ENCODE measurements at places on chromosomes 4 and X. TPM values are rescaled to one million over a fixed set of nuclear protein-coding genes. Genes with fewer than 3 reads are reported as not detected.

The TLL1 gene
- total RNA-seq, result 9.6 TPM

The PLCXD1 gene
- 34.4 TPM for total RNA-seq

GRCh38 chr4:10783351-10783750 lies 98.8 kb upstream of the CLNK start:
- H3K4me1 ChIP-seq, result no peaks in the 10 kb centered on the region
- no peak for DNase-seq
- H3K27ac ChIP-seq, result no peak overlapping the region
- H3K36me3 ChIP-seq, result no peaks in the 10 kb centered on the region
- no peaks in the 10 kb centered on the region for H3K27me3 ChIP-seq

- no peaks in the 10 kb centered on the region for H3K27me3 ChIP-seq
- peaks cover 37% of the 10 kb centered on the region for H3K4me1 ChIP-seq
- H3K27ac ChIP-seq, result no peak overlapping the region
- no peak overlapping the region for H3K4me3 ChIP-seq
- DNase-seq, result no peak
These were observed 7.4 kb downstream of the AFF1 start for GRCh38 chr4:86942185-86942666.

The TGIF2LX gene
- total RNA-seq, result not detected

The NOX1 gene
- not detected for total RNA-seq

The VCX3A gene
- total RNA-seq, result not detected

- H3K27me3 ChIP-seq, result no peaks in the 10 kb centered on the region
- DNase-seq, result peak; percentile 82
- H3K27ac ChIP-seq, result peak overlapping the region; percentile 98
- H3K36me3 ChIP-seq, result no peaks in the 10 kb centered on the region
These were observed 660 bp downstream of the WWC2 start for GRCh38 chr4:183099537-183100297.

DNA sequence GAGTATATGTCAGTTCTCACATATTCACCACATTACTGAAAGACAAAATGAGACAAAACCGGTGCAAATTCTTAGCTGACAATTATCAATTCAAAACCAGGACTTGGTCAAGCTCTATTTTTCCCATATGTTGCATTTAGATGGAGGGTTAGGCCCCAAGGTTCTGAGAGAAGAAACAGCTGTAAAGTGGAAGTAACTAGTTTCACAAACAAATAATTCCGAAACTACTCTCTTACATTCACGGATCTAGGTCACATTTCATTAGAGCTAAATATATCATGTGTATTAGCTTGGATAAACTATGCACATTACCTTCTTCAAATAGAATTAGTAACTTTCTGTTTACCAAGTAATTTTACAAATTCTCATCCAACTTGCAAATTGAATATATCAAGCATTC lies 3.7 kb upstream of the GABRA2 start:
- no peak overlapping the region for H3K4me3 ChIP-seq
- H3K4me1 ChIP-seq, result no peaks in the 10 kb centered on the region
- H3K27ac ChIP-seq, result no peak overlapping the region
- H3K27me3 ChIP-seq, result peaks cover 26% of the 10 kb centered on the region

The SERPINA7 gene
- total RNA-seq, result not detected

The KIAA0232 gene
- total RNA-seq, result 30.9 TPM

The UGT2A1 gene
- total RNA-seq, result not detected

DNA sequence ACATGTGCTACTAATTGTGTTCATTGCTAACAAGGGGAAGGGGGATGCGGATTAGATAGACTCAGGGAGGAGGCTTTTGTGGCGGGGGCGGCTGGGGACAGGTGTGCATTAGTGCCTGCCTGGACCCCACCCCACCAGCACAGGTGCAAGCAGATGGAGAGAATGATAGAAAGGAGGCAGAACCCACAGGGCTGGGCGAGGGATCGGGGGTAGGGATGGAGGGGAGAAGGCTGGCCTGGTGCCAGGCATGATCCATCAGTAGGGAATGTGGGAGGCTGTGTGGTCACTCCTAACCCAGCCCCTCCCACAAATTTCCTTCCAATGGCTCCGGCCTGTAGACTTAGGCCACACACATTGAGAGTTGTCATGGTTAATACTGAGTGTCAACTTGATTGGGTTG lies 30.5 kb upstream of the CRMP1 start:
- no peak for DNase-seq
- no peak overlapping the region for H3K27ac ChIP-seq
- H3K4me3 ChIP-seq, result no peak overlapping the region
- H3K36me3 ChIP-seq, result no peaks in the 10 kb centered on the region
- no peaks in the 10 kb centered on the region for H3K4me1 ChIP-seq

GRCh38 chrX:63408050-63408449 lies 56.9 kb upstream of the SPIN4 start:
- H3K27ac ChIP-seq, result no peak overlapping the region
- no peaks in the 10 kb centered on the region for H3K27me3 ChIP-seq
- no peak for DNase-seq

GRCh38 chrX:37553476-37553875 lies 18.0 kb upstream of the LANCL3 start:
- no peak overlapping the region for H3K27ac ChIP-seq
- DNase-seq, result no peak
- no peaks in the 10 kb centered on the region for H3K27me3 ChIP-seq
- no peaks in the 10 kb centered on the region for H3K36me3 ChIP-seq
- H3K4me3 ChIP-seq, result no peak overlapping the region
- no peaks in the 10 kb centered on the region for H3K4me1 ChIP-seq

The NUDT10 gene
- not detected for total RNA-seq

The SULT1E1 gene
- total RNA-seq, result 1.4 TPM

The PDLIM3 gene
- 24.4 TPM for total RNA-seq

DNA sequence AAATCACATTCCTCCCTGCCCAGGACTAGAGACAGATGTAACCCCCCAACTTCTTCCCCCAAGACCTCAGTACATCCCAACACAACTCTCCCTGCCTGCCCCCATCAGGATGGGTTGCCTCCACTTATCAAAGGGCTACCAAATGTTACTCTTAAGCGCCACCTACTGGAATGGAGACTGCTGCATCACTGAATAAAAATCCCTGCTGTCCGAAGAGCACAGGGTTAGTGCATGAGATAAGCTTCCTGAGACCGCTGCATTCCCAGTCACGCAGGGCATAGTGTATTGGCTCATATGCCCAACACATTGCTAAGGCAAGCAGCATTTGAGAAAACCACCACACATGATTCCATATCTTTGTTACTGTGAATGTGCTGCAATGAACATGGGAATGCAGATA lies 544.5 kb downstream of the PPP4R3C start:
- no peak overlapping the region for H3K27ac ChIP-seq
- no peaks in the 10 kb centered on the region for H3K4me1 ChIP-seq
- no peak for DNase-seq
- no peaks in the 10 kb centered on the region for H3K36me3 ChIP-seq

The USP46 gene
- 15.4 TPM for total RNA-seq

- H3K27me3 ChIP-seq, result no peaks in the 10 kb centered on the region
- no peak overlapping the region for H3K27ac ChIP-seq
- no peaks in the 10 kb centered on the region for H3K4me1 ChIP-seq
- no peaks in the 10 kb centered on the region for H3K36me3 ChIP-seq
- H3K4me3 ChIP-seq, result no peak overlapping the region
These were observed 175.8 kb downstream of the USP46 start for GRCh38 chr4:52483186-52483890.

GRCh38 chrX:15926622-15927021 lies 72.0 kb upstream of the AP1S2 start:
- H3K27ac ChIP-seq, result no peak overlapping the region
- no peak overlapping the region for H3K4me3 ChIP-seq
- no peaks in the 10 kb centered on the region for H3K27me3 ChIP-seq
- DNase-seq, result no peak
- no peaks in the 10 kb centered on the region for H3K36me3 ChIP-seq
- no peaks in the 10 kb centered on the region for H3K4me1 ChIP-seq

All from upper lobe of right lung (tissue), 1 donor.